ENCODE measurements at places on chromosomes 2 and 18. TPM values are rescaled to one million over a fixed set of nuclear protein-coding genes. Genes with fewer than 3 reads are reported as not detected.

Gene MLPH
- 10.6 TPM for total RNA-seq

Gene EMILIN1
- 72.2 TPM for total RNA-seq

Gene TCF23
- total RNA-seq = 0.11 TPM

Gene SERPINB5
- 6.3 TPM for total RNA-seq

Gene REG3A
- not detected for total RNA-seq

Gene SLC40A1
- 129 TPM for total RNA-seq

Gene TMEM17
- total RNA-seq = 6.0 TPM

Gene RESP18
- total RNA-seq = not detected

Gene C2orf78
- not detected for total RNA-seq

Gene PLA2R1
- 13.2 TPM for total RNA-seq

Gene AKAIN1
- total RNA-seq = 1.3 TPM

Gene SLC9A2
- total RNA-seq = 0.49 TPM

Gene IL1R1
- 19.4 TPM for total RNA-seq

Gene CPS1
- total RNA-seq = 3.8 TPM

Gene CAPN14
- 0.60 TPM for total RNA-seq

Gene GBX2
- total RNA-seq = 0.49 TPM

Gene ASXL3
- total RNA-seq = 30.6 TPM

Gene RAB31
- total RNA-seq = 29.4 TPM

Gene ITPRIPL1
- 5.7 TPM for total RNA-seq

Gene MREG
- total RNA-seq = 29.5 TPM

Gene DPP10
- 22.3 TPM for total RNA-seq

Gene CIDEA
- 0.55 TPM for total RNA-seq

Gene TDRD15
- total RNA-seq = not detected

Gene FBXO15
- total RNA-seq = 4.5 TPM

Gene SIX2
- total RNA-seq = 12.4 TPM

Gene BMP10
- total RNA-seq = not detected

Gene ARHGEF33
- 3.7 TPM for total RNA-seq

Gene APCDD1
- total RNA-seq = 26.8 TPM
